Fibroblast of upper back skin (primary cell): ENCODE measurements at places on chromosomes 5 and 9.

- DNase-seq, result no peak
Observed at GRCh38 chr9:126619361-126620135, 5.8 kb downstream of the LMX1B start.

GRCh38 chr5:123610665-123611405 lies 98.9 kb downstream of the CSNK1G3 start:
- peak; percentile 65 for DNase-seq

GRCh38 chr5:16713386-16713928 lies 96.7 kb upstream of the RETREG1 start:
- peak; percentile 51 for DNase-seq

DNA sequence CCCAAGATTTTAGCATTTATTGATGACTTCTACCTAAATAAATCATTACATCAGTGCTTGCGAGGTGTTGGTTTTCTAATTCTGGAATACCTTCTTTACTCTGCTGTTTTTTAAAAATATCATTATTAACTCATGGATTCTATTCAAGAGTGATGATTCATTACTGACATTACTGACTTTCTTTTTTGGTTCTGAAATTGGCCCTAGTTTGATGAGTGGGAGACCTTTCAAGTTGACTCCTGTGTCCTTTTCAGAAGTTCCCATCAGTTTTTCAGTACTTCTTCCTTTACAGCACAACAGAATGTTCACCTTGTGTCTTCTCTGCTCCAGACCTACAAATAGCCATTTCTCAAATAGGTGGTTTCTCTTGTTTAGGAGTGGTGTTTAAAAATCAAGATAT lies 114.1 kb downstream of the PCSK5 start:
- no peak for DNase-seq

DNA sequence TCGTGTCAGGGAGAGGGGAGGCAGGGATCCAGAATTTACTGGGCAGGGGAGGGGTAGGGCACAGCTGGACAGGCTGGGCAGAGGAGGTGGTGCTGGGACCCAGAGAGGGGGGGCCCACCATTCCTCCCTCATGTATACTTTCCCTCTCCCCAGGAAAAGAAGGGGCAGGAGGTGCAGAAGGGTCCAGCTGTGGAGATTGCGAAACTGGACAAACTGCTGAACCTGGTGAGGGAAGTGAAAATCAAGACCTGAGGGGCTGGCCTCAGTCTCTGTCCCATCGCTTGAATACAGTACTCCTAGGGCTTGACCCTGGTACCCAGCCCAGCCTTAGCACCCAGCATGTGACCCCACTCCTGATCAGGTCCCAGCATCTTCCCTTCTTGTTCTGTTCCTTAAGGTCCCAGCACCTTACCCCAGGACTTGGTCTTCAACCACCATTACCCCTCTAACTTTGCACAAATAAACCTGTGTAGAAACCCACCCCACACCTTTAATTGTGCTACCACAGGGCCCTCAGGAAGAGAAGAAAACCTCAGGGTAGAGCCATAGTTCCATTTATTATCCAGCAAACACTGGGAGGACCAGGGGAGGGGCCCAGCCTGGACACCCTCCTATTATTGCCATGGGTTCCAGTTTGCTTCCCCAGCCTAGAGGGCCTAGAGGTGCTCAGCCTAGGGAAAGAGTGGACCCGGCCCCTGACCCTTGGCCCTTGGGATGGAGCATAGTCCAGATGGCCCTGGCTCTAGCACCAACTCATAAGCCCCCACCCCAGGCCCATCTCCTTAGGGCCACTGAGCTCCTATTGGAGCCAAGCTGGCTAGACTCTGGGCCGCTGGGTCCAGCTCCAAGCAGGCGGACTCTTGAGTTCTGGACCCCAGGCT lies 2.0 kb downstream of the ENHO start:
- DNase-seq, result no peak

GRCh38 chr9:113711251-113711650 lies 164.9 kb upstream of the ZNF618 start:
- DNase-seq, result no peak

GRCh38 chr9:3857091-3857490 lies 331.3 kb upstream of the RFX3 start:
- DNase-seq, result no peak

- no peak for DNase-seq
Observed at GRCh38 chr5:82785882-82786509, 291.2 kb downstream of the TMEM167A start.

DNA sequence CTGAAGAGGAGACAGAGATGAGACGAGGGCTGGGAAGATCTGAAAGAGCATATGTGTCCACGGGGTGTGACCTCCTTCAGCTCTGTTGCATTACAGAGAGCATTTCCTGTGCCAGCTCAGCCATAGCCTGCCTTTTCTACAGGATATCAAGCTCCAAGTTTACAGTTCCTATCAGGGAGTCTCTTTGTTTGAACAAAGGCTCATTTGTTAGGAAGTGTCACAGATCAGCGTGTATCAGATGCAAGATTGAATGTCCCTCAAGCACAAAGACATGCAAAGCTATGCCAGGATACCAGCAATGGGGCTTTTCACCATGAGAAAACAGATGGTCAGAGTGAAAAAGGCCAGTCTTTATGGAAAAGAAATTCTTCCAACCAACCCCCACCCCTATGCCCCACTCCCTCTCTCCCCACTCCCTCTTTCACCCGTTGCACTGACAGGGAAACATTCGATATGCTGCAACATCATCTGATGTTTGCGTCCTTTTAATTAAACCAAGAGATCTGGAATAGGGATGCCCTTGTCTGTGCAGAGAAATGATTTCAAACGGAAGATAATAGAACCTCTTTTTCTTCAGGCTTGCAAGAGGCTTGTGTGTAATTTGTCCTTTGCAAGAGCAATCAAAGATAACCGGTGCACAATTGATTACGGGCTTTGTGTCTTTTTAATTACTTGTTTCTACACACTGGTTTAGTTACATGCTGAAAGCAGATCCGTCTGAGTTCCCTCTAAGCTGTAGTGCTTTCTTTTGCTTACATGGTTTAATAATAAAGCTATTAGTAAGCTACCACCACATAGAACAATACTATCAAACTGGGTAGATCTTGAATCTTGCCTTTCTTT lies 263.1 kb upstream of the RGMB start:
- peak; percentile 20 for DNase-seq

DNA sequence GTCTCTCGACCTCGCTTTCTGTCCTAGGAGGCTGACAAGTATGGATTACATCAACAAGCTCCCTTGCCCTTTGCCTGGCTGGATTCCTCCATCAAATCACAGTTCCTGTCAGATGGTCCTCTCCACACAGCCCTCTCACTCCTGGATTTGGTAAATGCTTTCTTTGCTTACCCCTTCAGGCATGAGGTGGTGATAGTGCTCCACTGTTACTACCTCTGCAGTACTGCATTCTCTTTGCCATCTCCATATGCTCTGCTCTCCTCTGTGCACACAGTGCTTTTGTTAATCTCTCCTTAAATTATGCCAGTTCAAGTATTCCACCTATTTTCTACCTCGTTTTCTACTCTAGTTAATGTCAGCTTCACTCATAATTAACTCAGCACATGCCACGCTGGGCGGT lies 279.2 kb downstream of the DMAC1 start:
- DNase-seq, result no peak

DNA sequence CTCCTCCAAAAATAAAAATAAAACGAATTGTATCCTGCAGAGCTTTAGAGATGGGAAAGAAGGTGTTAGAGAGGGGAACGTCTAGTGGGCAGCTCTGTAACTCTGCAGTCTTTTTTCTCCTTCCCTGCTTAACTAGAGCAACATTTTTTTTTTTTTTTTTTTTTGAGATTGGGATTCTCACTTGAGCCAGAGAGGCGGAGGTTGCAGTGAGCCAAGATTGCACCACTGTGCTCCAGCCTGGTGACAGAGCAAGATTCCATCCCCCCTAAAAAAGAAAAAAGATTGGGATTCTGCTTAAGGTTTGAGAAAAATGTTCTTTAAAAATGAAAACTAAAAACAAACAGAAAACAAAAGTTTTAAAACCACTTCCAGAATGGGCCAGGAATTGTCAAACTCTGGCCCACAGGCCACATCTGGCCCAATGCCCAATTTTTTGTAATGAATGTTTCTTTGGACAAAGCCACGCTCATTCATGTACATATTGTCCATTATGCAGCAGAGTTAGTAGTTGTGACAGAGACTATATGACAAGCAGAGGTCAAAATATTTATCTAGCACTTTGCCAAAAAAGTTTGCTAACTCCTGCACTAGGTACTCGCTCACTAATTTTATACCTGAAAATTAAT lies 98.5 kb downstream of the ZCCHC7 start:
- DNase-seq, result no peak

DNA sequence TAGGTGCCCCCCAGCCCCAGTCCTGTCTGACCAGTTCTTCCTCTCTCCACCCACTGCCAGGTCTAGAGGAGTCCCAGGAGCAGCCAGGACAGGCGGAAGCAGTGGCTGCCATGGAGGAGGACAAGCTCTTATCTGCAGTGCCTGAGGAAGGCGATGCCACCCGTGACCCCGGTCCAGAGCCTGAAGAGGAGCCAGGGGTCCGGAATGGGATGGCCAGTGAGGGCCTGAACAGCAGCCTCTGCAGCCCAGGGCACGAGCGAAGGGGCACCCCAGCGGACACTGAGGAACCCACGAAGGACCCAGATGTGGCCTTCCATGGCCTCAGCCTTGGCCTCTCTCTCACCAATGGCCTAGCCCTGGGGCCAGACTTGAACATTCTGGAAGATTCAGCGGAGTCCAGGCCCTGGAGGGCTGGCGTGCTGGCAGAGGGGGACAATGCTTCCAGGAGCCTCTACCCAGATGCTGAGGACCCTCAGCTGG lies 13.8 kb downstream of the PSD2 start:
- no peak for DNase-seq

- no peak for DNase-seq
Observed at GRCh38 chr9:101968392-101968791, 229.9 kb upstream of the GRIN3A start.

GRCh38 chr5:173410459-173411233 lies 82.4 kb upstream of the STC2 start:
- no peak for DNase-seq

DNA sequence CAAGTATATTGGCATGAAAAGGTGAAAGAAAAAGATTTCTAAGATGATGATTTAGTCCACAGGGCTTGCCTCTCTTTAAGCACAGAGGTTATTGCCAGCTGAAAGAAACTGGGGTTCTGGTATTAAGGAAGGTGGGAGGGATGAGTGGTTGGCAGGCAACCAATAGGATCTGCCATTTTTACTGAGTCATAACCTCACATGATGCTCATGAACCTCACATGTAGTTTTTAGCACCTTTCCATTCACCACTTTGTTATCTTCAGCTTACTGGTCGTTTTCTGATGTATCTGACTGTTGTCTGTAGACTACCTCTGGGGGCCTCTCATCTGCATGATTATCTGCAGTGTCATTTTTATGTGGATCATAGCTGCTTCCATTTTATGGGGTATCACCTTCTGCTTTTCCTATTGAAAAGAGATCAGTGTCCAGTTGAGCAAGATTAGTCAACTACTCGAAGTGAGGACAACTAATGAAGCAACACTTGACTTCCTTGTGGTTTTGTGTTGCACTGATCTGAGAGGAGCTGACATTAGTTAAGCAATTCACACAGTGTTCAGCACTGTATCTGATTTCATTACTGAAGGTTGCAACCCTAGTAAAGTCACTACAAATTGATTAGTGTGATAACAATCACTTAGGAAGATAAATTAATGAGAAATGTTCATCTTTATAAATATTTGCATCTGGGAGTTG lies 186.3 kb downstream of the SGCD start:
- peak; percentile 27 for DNase-seq

DNA sequence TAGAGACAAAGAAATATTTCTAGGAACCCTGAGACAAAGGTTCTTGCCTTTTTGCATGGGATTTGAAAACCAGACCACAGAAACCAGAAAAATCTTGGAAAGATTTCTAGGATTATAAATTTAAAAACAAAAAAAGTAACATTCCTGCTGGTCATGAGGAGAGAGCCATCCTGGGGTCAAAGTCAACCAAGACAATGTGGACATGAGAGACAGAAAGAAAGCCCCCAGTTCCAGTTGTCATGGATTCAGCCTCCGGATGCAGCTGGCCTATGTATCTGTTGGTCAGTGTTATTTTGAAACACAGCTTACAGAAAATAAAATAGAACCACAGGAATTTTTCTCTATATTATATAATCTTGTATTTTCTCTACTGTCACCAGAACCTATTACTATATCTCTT lies 24.4 kb upstream of the RGMB start:
- no peak for DNase-seq

GRCh38 chr9:11159318-11159862 lies 546.6 kb upstream of the PTPRD start:
- DNase-seq, result no peak

DNA sequence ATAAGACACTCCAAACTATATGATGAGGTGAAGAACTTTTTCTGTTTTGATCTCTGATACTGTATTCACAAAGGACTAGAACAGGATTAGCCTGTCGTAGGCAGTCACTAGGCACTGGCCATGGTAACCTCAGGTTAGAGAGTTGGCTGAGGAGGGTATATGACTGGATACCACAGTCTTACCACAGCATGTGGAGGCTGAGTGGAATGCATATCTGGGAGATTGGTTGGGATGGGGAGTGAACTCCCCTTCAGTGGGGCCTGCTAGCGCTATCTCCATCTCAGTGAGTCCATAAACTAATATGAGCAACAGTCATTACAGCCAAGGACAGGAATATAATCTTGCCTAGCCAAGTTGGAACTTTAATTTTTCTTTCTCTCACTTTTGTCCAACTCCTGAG lies 339.1 kb downstream of the SPATA31D1 start:
- DNase-seq, result no peak
